ENCODE measurements at places on chromosomes 2 and 18.

- DNase-seq, result no peak
These were observed 15.4 kb upstream of the STAT1 start for GRCh38 chr2:191029280-191029950.

DNA sequence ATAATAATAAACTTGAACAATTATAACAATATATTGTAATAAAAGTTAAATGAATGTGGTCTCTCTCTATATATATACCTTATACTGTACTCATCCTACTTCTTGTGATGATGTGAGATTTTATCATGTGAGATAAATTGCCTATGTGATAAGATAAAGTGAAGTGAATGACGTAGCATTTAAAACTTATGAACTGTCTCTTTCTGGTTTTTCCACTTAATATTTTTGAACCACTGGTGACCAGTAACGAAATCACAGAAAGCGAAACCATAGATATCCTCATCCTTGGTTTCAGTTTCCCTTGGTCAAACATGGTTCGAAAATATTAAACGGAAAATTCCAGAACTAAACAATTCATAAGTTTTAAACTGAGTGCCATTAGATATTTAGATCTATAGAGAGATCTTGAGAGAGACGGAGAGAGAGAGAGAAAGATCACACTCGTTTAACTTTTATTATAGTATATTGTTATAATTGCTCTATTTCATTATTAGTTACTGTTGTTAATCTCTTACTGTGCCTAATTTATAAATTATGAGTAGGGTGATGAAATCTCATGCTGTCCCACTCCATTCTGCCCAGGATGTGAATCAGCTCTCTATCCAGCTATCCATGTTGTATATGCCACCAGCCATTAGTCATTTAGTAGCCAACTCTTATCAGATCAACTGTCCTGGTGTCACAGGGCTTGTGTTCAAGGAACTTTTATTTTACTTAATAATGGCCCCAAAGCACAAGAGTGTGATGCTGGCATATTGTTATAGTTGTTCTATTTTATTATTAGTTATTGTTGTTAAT lies 156.8 kb downstream of the THADA start:
- no peak for DNase-seq

- DNase-seq, result no peak
These were observed 291.9 kb upstream of the SPRED2 start for GRCh38 chr2:65724336-65724735.

GRCh38 chr2:158713523-158714138 lies 81.5 kb upstream of the DAPL1 start:
- no peak for DNase-seq

GRCh38 chr18:79321625-79322405 lies 73.9 kb upstream of the NFATC1 start:
- DNase-seq, result no peak

DNA sequence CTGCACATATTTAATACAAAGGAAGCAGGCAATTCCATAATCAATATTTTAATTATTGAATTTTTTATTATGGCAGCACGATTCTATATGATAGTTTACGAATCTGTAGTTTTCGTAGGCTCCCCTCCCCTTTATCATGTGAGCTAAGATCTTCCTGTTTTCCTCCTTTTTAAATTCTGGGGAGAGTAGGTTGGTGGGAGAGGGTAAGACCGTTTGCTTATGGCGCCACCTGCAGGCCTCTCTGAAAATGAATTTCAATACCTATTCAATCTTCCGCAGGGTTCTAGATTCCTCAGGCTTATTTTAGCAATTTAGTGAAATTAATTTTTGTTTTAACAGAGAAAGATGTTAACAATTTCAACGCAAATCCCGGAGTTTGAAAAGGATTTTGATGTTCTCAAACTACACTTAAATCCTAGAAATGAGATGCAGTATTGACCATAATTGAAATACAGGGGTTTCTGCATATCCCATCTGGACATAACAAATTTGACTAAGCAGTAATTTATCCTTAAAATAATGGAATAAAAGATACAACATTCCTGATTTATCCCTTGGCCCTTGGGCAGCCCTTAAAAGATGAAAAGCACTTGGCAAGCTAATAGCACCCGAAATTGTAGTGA lies 12.8 kb upstream of the GBX2 start:
- peak; percentile 50 for DNase-seq

- DNase-seq, result peak; percentile 34
These were observed 38.4 kb downstream of the SLC9A2 start for GRCh38 chr2:102657770-102658169.

All from activated T-cell treated with anti-CD3 and anti-CD28 coated beads, Interleukin-2, amount 50 U/mL, for 48 hours (primary cell).